ENCODE measurements at places on chromosomes 3 and 15.

- no peak for DNase-seq
Observed at GRCh38 chr15:89500397-89501270, 4.3 kb upstream of the RHCG start.

DNA sequence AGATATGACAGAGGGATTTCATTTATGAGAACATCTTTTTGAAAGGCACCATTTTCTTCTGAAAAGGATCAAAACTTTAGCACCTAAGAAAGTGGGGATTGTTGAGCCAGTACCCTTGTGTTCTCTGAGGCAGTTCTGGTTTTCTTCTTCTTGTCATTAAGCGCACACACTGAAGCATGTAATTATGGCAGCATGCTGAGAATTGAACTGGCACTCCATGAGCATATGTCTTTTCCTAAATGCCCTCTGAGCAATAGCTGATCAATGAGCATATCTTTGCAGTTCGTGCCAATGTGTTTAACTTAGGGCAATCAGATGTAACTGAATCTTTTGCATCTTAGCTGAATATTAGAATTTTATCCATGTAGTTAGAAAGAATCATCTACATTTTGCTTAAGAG lies 53.9 kb upstream of the VGLL3 start:
- DNase-seq: no peak

DNA sequence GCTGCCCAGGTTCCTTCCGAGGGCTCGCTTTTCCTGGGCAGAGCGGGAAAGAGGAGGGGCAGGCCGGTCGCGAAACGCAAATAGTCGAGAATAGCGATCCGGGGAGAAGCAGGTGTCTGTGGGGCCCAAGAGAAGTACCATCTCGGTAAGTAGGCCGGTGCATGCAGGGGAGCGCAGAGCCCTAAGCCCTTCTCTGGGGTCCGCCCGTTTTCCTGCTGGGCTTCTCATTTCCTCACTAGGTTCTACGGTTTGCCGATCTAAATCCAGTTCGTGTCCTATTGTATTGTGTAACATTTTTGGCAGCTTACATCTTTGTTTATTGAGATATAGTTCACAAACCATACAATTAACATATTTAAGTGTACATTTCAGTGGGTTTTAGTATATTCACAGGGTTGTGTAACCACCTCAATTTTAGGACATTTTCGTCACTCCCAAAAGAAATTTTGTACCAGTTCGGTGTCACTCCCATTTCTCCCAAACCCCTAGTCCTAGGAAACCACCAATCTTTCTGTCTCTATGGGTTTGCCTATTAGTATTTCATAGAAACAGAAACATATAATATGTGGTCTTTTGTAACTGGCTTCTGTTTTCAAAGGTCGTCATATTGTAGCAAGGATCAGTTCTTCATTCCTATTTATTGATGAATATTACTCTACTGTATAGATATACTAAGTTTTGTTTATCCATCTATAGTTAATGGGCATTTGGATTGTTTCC lies 6.8 kb upstream of the TRIM69 start:
- DNase-seq: no peak

- no peak for DNase-seq
Observed at GRCh38 chr15:97728791-97729190, 231.7 kb upstream of the ARRDC4 start.

DNA sequence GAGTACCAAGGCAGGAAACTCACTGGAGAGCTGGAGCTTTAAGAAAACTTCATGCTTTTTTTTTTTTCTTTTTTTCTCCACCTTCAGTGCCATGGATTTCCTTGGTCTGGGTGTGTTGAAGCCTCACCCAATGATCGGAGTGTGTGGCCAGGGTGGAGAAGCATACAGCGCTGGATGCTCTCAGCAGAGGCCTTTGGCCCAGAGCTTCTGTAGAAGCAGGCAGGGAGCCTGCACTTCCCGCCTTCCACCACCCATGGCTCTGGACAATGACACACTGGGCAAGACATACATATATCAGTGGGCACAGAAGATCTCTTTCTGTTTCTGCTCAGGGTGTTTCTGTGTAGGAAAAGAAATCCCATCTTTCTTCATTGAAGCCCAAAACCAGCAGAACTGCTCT lies 55.8 kb upstream of the ACAD9 start:
- no peak for DNase-seq

GRCh38 chr15:46461416-46461815 lies 826.6 kb downstream of the SQOR start:
- DNase-seq: no peak
